ENCODE measurements at places on chromosomes 5 and 9.

- DNase-seq = no peak
Observed at GRCh38 chr9:94909965-94910730, 183.6 kb downstream of the AOPEP start.

DNA sequence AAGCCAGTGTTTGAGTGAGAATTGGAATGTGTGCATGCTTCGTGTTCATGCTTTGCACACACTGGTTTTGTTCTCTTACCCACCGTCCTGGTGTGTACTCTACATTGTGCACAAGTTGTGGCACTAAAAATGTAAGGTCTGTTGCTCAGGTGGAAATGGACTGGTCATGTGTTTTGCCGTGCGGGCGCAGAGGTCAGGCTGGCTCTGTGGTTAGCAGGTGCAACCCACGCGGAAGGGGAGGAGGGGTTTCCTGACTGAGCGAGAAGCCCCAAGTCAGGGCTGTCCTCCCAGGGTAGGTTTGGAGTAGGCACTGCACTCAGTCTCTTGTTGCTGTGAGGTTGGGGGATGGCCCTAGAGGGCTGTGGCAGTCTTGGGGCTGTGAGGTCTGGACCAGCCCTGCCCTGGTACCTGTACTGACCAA, 86.6 kb downstream of the EHMT1 start:
- DNase-seq = no peak

- DNase-seq = no peak
Observed at GRCh38 chr9:4196886-4197285, 103.0 kb downstream of the GLIS3 start.

DNA sequence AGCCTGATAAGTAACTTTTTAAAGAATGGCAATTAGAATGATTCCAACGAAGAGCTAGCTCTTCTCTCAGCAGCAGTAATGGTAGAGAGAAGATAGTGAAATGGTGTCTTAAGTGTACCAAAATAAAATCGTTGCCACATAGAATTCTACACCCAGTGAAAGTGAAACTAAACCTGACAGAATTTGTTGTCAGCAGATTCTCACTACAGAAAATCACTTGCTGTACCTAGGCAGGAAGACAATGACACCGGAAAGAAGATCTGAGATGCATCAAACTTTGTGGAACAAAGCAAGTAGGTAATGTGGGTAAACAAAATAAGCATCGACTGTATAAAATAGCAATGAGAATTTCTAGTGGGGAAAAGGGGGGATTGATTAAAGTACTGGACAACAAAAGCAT, 20.7 kb upstream of the EBF1 start:
- DNase-seq = no peak

GRCh38 chr9:73137286-73137899, 14.3 kb upstream of the ANXA1 start:
- DNase-seq = no peak
